Stimulated activated CD8-positive, alpha-beta memory T cell treated with anti-CD3 and anti-CD28 coated beads, Interleukin-4, amount 100 ng/mL, for 1 hour (primary cell): ENCODE measurements at places on chromosomes 12 and 14.

DNA sequence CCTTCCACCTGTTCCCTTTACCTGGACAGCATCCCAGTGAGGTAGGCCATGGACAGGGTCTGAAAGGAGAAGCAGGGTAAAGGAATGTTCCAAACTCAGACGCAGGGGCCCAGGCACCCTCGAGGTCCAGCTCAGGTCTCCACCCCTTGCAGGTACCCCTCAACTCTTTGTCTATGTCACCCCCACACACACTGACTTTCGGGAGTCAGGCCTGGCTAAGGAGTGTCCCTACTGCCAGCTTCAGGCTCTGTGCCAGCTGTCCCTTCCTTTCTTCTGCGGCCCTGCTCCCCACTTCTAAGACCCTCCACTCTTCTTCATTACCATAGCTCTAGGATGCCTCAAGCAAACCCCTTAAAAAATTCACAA, 13.6 kb downstream of the FAIM2 start:
- DNase-seq: no peak

DNA sequence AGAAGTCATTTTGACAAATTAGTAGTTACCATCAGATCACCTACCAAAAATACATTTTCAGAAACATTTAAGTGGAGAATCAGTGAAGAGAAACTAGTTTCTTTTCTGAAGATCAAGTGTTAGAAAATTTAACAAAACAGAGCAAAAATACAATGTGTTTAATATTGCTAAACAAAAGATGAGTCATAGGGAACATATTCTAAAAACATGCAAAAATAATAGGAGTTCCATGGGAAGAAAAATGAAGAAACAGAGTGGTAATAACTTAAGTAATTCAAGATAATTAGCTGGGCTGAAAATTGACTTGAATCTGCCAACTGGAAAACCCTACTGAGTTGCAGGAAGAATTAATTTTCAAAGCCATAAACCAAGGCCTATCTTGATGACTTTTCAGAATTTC, 111.5 kb upstream of the KITLG start:
- DNase-seq: no peak

- no peak for DNase-seq
These were observed 715 bp upstream of the SLC10A1 start for GRCh38 chr14:69797573-69798338.

DNA sequence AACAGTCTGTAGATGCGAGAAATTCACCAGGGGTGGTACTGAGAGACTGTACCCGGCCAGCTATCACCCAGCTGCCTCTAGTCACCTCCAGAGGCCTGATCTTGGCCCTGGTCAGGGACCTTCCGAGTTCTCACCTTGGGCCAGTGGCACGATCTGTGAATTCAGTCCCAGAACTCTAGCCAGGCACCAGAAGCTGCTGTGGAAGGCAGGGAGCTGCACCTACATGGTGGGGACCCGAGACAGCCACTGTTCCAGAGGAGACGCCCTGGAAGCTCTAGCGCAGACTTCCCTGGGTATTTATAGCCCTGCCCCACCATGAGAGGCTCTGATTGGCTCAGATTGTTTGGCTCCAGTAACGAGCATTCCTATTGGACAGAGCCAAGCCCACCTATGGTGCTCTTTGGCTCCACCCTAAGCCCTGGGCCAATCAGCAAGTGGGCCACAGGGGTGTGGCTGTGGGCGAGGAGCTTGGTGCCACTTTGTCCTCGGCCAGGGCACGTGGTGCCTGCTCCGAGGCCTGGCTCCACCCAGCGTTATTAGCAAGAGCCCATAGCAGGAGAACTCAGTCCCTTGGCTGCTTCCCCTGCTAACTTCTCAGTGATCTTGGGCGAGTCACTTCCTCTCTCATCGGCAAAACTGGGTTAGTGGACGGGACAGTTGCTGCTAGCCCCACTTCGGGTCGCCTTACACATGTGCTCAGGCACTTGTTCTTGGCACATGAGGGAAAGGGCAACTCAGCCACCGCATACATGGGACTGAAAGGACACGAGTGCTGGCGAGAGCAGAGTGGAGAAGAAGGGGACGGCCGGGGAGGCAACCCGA, 89.0 kb upstream of the BCL11B start:
- no peak for DNase-seq

GRCh38 chr12:112947761-112948160, 9.5 kb downstream of the OAS3 start:
- no peak for DNase-seq

GRCh38 chr12:105221583-105222283, 14.2 kb downstream of the APPL2 start:
- DNase-seq: no peak

DNA sequence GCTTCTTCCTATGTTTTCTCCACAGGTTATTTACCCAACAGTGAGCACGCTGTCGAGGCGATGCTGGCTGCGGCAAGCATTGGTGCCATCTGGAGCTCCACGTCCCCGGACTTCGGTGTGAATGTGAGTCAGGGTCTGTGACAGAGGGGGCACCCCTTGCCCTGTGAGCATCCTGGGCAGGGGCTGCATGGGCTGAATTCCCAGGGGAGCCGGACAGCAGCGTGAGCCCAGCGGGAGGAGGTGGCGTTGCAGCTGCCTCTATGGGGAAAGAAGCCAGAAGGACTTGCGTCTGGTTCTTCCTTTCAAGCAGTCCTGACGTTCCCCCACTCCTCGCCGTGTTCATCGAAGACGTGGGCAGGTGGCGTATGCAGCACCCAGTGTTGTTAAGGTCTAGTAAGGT, 26.2 kb downstream of the AACS start:
- no peak for DNase-seq

- DNase-seq: no peak
These were observed 141.8 kb downstream of the GRIN2B start for GRCh38 chr12:13839365-13840336.

GRCh38 chr12:131112021-131112420, 158.3 kb downstream of the ADGRD1 start:
- no peak for DNase-seq

DNA sequence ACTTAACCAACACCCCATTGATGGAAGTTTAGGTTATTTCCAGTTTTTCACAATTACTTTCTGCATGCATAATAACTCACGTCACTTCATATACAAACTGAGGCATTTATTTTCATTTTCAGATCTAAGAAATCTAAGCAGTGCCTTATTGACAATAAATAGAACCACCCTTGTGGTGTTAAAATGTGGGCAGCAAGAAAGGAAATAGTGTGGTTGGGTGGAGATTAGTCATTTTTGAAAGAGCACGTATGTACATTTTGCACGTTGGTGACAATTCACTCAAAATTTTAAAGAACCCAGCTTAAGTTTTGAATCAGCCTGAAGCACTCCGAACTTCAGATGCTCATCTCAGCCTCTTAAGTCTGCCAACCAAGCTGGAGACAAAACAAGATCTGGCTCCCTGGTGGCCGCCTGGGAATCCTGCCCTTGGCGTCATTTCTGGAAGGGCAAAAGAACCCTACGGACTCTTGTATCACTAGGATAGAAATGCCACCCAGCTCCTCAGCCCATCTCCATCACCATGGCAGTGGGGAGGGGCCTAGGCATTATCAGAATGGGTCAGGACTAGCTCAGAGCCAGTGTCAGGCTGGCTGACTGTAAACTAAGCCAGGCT, 89.5 kb upstream of the BCL2L14 start:
- no peak for DNase-seq

DNA sequence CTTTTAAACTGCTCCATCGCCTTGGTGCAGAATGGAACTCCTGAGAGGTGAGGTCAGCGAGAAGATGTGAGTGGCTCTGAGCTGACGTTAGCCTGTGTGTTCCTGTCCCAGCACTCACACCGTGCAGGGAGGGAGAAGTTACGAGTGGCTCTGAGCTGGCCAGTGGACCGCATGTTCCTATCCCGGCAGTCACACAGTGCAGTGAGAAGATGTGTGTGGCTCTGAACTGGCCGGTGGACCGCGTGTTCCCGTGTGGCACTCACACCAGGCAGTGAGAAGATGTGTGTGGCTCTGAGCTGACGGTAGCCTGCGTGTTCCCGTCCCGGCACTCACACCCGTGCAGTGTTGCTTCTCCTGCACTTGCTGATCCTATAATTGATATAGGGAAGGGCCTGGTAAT, 59.9 kb downstream of the VCPKMT start:
- DNase-seq: no peak

DNA sequence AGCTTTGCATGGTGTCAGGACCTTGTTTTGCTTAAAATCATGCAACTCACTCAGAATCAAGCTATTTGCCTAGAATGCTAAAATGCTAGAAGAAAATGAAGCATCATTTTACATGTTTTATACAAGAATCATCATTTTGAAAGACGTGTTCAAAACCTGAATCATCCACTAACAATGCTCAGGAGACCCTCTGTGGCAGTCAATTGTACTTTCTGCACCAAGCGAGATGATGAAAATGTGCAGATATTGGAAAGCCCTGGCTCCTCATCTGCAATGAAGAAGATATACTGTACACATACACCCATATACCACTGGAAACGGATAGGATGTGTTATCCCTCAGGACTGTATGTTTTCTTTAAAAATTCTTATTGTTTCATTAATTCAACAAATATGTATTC, 92.7 kb downstream of the DYRK2 start:
- no peak for DNase-seq
